ENCODE measurements at places on chromosomes 4 and X.

- no peak for DNase-seq
Observed at GRCh38 chr4:2673157-2673556, 83.0 kb downstream of the TNIP2 start.

DNA sequence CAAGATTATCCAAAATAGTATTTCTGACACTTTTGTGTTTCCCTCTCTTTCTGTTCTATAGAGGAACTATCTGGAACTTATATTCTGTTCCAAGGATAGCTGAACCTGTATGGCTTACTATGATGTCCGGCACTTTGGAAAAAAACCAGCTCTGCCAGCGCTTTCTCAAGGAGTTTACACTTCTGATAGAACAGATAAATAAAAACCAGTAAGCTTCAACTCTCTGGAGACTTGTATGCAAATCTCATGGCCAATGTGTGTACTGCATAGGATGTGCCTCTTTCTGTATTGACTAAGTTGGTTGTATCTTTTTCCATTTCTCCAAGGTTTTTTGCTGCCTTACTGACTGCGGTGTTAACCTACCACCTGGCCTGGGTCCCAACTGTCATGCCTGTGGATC, 92.5 kb downstream of the FNIP2 start:
- no peak for DNase-seq

DNA sequence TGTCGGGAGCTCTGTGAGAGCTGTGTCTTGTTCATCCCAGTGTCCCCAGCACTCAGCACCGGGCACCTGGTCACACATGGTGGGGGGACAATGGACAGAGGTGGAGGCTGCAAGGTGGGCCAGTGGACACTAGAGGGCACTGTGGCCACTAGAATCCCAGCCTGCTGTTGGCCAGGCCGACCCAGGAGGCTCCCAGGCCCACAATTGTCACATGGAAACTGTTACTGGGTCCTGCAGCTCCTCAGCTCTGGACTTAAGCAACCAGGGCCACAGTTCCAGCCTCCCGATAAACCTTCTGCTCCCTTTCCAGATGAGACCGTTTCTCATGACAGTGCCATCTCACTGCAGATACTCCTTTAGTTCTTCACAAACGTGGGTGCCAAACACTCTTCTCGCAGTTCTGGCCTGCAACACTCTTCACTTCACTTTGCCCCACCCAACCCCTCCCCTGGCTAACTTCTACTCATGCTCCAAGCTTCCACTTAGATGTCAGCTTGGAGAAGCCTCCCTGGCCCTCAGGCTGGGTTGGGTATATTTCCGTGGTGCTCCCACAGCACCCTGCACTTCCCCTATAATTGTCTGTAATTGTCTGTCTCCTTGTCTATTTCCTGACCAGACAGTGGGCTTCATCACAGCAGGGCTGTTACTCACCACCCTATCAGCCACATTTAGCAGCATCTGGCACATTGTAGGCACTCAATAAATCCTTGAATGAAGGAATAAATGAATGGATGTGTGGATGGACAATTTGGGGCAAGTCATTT, 3.5 kb upstream of the IQSEC2 start:
- DNase-seq, result peak; percentile 15

- no peak for DNase-seq
Observed at GRCh38 chrX:71540801-71541200, 7.9 kb downstream of the OGT start.

DNA sequence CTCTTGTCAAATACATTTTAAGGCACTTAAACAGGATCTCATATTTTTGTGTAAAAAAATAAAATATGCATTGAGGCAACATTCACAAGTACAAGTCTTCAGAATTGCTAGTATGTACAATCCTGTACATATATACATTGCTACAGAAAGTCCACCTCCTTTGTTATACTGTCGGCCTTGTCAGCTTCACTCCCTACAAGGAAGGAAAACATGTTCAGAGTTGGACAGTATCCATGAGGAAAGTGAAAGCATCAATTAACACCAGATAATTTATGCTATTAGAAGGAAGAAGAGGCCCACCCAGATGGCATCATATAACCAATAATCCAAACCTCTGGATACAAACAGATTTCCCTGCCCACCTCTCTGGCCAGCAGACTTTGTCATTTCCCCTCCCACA, 42.0 kb downstream of the REELD1 start:
- no peak for DNase-seq

DNA sequence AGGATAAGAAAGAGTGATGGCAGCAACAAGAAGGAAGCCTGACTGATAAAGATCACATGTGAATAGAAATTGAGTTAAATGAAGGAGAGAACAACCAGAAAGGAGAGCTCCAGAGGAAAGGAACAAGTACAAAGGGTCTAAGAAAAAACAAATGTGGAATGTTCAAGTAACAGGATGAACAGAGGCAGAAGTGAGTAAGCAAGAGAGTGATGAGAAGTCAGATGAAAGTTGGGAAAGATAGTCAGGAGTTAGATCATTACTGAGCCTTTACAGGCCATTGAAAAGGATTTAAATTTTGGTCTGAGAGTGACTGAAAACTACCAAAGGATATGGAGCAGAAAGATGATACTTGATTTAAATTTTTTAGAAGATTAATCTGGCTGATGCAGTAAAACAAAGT, 38.1 kb downstream of the NFXL1 start:
- DNase-seq, result no peak

- no peak for DNase-seq
Observed at GRCh38 chr4:28562913-28563312, 1702.3 kb downstream of the STIM2 start.

- no peak for DNase-seq
Observed at GRCh38 chr4:98793658-98794057, 135.2 kb upstream of the TSPAN5 start.

DNA sequence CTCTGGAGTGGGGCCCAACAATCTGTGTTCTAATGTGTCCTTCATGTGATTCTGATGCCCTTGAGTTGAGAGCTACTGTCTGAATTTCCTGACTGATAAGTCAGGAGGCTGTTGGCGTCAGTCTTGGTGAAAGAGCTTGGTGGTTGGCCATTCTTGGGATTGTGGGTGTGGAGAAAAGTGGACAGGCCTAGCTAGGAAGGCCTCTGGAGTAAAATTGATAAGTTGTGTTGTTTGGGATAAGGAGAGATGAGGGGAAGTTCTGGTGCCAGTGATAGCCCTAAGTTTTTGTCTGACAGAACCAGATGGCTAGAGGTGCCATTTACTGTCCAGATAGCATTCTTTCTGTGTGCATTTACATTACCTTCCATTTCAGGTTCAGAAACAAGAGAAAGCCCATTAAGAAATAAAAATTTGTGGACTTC, 11.7 kb downstream of the NSD2 start:
- no peak for DNase-seq

DNA sequence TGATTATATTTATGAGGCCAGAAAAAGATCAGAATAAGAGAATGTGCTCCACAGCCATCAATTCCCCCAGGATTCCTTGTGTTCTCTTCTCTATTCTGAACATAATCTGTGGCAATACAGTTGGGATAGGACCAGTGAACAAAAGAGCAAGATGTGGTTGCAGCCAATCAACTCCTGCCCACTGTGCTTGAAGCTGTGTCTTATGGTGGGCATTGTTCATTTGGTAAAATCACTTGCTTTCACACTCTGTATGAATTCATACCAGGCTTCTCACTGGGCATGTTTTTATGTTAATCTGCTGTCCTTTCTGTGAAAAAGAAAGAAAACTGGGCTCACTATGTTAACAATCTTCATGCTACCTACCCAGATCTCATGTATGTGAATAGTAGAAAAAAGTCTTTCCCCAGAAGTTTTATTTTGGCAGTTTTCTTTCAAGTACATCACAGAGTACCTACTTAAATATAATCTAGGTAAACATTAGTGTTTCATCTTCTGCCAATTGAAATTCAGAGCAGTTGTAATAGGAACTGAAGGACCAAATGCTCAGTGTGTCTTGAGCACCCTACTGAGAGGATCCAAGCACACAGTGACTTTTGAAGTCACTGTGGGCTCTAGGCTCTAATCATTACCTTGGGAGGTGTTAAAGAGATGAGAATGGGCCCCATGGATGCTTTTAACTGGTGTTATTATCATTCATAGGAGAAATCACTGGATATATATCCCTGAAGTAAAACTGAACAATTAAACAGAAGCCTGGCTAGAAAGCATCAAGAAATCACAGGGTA, 429.2 kb upstream of the TRAM1L1 start:
- DNase-seq, result no peak

DNA sequence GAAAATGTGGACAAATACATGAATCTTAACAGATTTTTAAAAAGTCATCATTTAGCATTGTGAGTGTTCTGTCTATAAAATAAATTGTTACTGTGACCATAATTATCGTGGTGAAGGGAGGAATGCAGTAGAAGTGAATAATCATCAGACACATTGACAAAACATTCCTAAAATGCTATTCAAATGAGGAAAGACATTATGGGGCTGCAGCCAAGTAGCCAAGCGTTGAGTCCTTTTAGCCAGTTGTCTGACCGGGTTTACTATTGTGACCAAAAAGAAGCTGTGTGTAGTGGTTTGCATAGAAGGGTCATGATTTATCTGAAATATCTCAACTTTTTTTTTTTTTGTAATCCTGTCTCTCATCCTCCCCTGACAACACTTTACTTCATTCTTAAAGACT, 19.5 kb downstream of the WWC2 start:
- DNase-seq, result no peak

- no peak for DNase-seq
Observed at GRCh38 chrX:1281521-1281920, 12.9 kb downstream of the CSF2RA start.

DNA sequence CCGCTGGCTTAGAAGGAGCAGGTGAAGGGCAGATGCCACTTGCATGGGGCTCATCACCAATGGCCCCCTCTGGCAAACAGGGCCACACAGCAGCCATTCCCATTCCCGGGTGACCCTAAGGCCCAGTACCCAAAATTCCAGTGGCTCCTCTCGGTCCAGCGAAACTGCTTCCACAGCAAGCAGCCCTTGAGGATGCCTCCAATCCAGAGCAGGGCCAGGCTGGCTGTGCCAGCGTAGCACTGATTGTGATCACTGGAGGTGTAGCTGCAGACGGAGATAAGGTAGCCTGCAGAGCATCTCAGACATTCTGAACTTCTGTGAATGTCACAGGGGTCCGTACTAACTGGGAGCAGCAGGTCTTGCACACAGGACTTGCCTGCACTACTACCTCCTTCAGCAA, 27.3 kb downstream of the ACSL1 start:
- no peak for DNase-seq
